NCI-H1417 (cell line): ENCODE measurements at places on chromosomes 6 and 20.

- DNase-seq = peak; percentile 20
These were observed 187.2 kb downstream of the LRFN2 start for GRCh38 chr6:40399888-40400457.

DNA sequence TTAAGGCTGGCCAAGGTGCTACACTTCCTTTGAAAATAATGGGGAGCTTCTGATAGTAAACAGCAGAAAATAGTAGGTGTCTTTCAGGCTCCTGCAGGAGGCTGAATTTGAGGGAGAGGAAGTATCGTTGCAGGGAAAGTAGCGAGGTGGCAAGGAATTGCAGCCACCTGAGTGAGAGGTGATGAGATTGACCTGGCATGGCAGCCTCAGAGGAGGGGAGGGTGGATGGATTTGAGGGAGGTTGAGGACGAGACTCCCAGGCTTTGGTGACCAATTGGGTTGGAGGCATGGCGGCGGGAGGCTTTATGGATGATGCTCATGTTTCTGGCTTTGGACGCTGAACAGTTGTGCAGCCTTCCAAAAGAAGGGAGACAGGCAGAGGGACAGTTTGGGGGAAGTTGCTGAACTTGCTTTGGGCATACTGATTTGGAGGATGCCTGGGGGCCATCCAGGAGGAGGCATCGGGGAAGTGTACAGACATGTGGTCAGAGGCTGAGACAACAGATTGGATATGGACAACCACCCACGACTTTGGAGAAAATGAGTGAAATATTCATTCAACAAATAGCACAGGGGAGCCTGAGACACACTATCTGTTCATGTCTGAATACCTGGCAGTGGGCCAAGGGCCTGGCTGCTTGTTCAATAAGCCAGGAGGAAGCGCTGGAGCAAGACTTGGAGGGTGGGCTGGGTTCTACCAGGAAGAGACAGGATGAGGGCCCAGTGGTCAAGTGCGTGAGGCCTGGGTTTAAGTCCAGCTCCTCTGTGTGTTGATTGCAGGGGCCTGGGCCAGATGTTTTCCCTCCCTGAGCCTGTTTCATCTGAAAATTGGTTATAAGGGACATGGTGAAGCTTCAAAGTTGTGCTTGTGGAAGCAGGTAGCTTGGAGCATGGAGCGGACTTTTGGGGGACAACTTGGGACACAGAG is 113.2 kb downstream of the CEBPB start:
- peak; percentile 38 for DNase-seq

- peak; percentile 76 for DNase-seq
These were observed 509.5 kb upstream of the ID4 start for GRCh38 chr6:19327661-19328060.

- peak; percentile 34 for DNase-seq
These were observed 403.8 kb upstream of the SOX4 start for GRCh38 chr6:21189759-21190158.

GRCh38 chr6:164107297-164107995 is 692.9 kb downstream of the QKI start:
- no peak for DNase-seq

GRCh38 chr20:57458400-57459160 is 66.4 kb downstream of the CTCFL start:
- no peak for DNase-seq

DNA sequence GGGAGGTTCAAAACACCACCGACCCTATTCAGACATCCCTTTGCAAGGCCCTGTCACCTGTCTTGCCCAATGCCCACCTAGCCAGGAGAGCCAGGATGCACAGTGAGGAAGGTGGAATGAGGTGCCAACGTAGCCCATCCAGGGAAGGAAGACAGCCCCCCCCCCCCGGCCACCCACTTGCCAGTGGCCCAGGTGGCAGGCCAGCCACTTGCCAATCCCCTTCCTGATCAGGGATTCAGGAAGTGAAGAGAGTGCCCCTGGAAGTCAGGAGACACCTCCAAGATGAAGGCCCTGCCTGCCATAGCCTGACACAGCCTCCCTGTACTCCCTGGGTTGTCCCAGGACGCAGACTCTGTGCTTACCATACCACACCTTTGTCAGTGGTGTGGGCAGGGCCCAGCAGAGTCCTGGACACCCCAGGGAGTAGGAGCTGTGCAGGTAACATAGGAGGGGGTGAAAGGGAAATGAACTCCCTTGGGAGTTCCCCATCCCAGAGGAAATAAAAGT is 54.7 kb downstream of the MRPL14 start:
- no peak for DNase-seq

DNA sequence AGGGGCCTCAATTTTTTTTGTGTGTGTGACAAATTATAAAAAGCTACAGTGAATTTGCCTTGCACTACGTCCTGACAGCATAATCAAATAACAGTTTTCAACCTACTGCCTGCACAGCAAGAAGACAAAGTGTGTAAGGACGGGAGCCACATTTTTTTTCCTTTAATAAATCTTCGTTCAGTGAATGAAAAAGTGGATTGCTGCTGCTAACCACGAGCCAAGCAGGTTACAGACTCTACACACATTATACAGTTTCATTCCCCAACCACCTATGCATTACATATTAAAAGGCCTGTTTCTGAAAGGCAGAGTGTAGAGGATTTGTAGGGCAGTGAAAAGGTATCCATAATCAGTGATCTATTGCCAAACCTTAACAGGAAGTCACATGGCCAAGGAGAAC is 570.0 kb upstream of the BTBD3 start:
- DNase-seq = no peak

DNA sequence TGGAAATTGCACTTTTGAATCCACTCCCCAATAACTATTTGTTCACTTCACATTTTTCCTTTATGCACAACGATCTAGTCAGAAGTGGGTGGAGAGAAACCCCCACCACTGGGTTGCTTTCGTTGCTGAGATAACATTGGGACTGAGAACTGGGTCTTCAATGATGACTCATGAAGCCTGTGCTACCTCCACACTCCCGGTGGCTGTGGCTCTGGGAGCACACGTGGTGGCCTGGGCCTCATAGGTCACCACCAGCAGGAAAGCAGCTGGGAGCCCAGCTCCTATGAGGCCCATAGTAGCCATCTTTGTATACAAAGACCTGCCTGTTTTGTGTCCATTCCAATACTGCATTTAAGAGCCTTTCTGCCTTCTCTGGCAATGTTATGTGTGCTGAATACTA is 178.0 kb upstream of the SASH1 start:
- no peak for DNase-seq

- no peak for DNase-seq
These were observed 42.5 kb upstream of the SAYSD1 start for GRCh38 chr6:39157511-39157910.

GRCh38 chr6:126180585-126180984 is 159.3 kb upstream of the CENPW start:
- peak; percentile 14 for DNase-seq

DNA sequence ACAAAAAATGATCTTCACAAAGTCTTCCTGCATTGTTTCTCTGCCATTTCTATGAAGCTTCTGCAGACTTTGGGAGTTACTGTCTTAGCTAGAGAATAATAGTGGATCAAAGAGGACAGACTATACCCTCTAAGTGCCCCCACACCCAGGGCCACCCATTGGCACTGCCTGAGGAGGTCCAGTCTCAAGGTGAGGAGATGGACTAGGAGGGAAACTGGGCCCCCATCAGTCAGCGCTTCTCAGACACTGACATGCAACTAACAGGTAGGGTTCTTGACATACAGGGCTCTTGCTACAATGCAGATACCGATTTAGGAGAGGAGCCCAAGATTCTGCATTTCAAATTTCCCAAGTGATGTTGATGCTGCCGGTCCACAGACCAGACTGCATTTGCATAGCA is 24.3 kb downstream of the PCNA start:
- DNase-seq = no peak

GRCh38 chr20:19903168-19903811 is 113.9 kb upstream of the NAA20 start:
- no peak for DNase-seq

DNA sequence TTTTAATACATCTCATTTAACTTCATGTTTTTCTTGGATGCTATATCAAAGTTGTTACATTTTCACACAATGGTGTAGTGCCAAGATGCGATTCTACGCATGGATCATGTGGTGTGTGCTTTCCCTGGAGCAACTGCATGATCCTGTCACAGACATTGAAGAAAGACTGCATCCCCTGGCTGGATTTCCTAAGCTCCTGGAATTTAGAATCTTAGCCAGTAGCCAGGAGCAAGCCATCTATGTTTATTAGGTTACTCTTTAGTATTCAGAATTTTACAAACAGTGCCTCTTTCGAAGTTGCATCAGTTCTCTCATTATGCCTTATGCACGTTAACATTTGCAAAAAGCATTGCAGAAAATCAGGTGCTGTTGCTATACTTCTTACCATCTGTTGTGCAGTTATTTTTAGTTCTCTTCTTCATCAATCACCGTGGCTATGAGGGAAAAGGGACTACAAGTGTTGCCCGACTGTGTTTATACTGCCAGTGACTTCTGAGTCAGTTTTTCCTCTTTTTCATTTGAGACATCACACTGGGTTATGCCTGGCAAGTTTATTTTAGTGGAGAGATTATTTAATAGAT is 584.2 kb downstream of the BCKDHB start:
- no peak for DNase-seq

GRCh38 chr6:6579281-6579680 is 9.2 kb upstream of the LY86 start:
- no peak for DNase-seq

DNA sequence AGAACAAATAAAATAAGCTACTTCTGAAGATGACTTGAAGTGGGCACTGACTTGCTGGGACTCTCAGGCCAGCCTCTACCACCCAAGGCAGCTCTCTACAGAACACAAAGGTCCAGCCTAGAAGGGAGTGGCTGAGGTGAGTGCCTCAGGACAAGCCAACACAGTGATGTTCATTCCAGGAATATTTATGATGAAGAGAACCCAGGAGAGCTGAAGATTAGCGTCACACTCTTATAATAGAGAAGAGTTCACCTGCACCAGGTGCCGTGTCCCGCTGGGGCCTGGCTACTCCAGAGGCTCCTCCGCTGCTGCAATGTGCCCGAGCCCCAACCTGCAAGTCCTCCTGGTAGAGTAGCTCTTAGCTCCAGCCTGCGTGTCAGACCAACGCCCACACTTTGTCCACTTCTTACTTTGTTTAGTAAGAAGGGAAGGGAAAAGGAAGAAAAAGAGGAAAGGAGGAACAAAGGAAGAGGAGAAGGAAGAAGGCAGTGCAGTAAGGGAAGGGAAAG is 182.4 kb upstream of the QKI start:
- no peak for DNase-seq

GRCh38 chr20:53598140-53599043 is 4.8 kb upstream of the ZNF217 start:
- DNase-seq = no peak

- DNase-seq = peak; percentile 52
These were observed 130.9 kb upstream of the PTPN1 start for GRCh38 chr20:50379049-50379990.
